ENCODE measurements at places on chromosomes 5 and 9. TPM values are rescaled to one million over a fixed set of nuclear protein-coding genes. Genes with fewer than 3 reads are reported as not detected.

DNA sequence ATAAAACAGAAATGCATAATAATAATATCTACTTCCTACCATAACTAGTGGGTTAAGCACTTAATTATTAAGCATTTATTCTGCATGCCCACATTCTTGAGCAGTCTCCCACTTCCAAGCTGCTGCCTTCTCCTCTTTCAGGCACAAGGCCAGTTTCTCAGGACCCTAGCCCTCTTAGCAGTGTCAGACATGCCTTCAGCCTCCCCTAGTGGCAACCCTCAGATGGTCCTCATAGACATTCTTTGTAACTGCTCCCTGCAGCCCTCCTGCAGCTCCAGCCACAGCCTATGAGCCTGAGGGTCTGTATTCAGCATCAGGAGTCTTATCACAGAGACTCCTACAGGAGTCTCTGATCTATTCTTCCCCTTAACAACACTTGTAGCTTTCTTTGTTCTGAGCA is 3.9 kb downstream of the IL9 start:
- DNase-seq, result no peak

DNA sequence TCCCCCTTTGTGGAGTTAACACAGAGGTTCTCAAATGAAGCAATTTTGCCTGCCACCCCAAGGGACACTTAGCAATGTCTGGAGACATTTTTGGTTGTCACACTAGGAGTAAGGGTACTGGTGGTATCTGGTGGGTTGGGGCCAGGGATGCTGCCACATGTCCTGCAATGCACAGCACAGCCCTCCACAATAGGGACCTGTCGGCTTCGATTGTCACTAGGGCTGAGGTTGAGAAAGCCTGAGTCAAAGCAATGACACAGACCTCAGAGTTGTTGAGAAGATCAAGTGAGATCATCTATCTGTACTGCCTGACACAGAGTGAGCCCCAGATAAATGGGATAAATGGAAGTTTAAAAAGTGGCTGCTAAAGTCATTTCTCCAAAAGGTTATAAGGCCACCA is 249.2 kb upstream of the KLF4 start:
- DNase-seq, result no peak

DNA sequence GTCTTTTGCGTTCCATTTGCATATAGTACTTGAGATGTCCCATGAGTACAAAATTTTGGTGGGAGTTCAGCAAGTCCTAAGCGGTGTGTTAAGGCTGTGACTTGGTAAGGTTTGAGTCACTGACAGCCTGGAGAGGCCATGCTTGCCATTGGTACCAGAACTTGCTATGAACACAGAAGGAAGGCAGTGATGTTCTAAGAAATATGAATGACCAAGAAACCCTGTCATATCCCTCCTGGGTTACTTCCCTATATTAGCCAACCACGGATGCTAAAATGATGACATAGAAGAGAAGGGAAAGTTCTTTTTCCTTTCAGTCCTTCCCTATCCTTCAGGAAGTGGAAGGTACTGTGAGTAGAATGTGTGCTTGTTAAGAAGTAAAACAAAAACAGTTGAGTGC is 136.7 kb downstream of the GCNT1 start:
- DNase-seq, result no peak

The ARL14EPL gene
- not detected for total RNA-seq

The EIF4E1B gene
- not detected for total RNA-seq

DNA sequence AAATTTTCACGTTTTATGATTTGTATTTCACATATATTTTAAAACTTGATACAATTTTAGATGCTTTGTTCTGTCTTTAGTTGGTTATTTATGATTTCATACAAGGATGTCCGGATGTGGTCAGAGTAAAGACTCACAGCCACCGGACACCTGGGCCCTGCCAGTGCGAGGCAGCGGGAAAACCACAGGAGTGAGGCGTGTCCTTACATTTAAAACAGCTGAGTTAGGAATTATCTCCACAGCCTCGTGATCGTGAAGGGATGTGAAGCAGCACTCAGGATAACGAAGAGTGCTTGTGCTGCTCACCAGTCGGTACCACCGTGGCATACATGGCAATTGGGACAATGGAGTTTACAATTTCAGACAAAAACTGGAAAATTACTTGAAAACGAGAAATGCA is 14.0 kb downstream of the SNX18 start:
- no peak for DNase-seq

DNA sequence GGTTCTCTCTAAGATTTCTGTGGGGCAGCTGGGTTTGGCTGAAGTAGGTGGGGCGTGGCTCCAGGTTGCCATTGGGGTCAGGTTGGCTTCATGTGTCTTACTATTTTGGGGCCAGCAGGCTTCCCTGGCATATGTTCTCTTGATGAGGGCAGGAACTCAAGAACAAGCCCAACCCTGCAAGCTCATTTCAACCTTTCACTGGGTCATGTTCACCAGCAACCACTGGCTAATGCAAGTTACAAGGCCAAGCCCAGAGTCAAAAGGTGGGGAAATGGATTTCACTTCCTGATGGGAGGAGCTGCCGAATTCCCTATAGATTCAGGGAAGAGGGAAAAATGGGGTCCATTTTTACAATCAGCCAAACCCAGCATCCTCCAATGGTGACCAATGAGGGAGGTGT is 34.0 kb upstream of the HAND1 start:
- no peak for DNase-seq

GRCh38 chr5:72476721-72477120 is 30.5 kb downstream of the ZNF366 start:
- DNase-seq, result no peak

- DNase-seq, result no peak
Measured at GRCh38 chr5:132142459-132142858, 68.9 kb downstream of the CSF2 start.

GRCh38 chr9:107363516-107364152 is 80.6 kb downstream of the RAD23B start:
- DNase-seq, result no peak

GRCh38 chr9:426264-426663 is 211.6 kb downstream of the DOCK8 start:
- DNase-seq, result no peak

DNA sequence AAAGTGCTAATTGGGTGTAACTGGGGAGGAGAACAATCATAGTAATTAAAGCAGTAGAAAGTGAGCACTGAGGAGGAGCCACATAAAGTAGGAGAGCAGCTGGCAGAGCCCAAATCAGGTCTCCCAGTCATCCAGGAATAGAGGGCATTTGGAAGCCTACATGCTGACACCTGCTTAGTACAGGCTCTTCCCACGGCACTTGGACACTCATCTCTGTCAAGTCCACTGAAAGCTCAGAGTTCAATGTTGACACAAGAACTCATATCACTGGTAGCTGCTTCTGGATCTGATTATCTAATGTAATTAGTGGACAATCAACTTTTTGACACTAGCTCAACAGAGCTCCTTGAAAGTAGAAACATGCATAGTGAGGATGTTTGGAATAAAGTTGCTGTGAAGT is 45.9 kb upstream of the PCSK1 start:
- no peak for DNase-seq

The RPL7A gene
- total RNA-seq, result 834 TPM

The LAMC3 gene
- 0.03 TPM for total RNA-seq
